ENCODE measurements at places on chromosomes 7 and 10.

DNA sequence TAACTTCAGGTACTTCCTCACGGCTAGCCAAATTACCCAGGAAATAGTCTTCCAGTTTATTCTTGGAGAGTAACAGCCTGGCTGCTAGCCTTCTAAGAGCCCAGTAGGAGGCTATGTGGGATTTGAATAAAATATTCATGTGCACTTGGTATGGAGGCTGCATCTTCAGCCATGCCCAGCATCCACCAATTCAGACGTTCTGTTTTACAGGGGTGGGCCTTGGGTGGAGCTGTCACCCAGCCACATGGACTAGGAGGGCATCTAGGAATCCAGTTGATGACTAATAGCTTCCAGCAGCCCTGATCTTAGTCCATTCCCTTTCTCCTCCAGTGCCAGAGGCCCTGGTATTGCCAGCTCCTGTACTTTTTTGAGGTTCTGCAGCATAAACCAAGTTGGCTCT is 66.3 kb upstream of the ZRANB1 start:
- ATAC-seq, result no peak

DNA sequence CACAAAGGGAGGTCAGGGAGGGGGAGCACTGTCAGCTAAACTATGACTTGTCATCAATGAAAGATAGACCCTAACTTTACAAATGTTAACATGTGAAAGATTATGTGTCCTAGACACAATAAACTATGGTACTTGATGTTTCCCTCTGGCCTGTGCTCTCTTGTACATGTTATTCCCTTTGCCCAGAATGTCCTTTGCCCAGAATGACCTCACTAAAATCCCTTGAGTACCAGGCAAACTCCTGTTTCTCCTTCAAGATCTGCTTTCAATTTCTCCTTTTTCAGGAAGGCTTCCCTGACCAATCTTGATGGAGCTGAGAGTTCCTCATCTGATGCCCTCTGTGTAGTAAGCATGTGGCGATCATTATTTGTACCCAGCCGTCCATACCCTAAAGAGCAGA is 143.1 kb downstream of the ZNF365 start:
- ATAC-seq, result no peak

DNA sequence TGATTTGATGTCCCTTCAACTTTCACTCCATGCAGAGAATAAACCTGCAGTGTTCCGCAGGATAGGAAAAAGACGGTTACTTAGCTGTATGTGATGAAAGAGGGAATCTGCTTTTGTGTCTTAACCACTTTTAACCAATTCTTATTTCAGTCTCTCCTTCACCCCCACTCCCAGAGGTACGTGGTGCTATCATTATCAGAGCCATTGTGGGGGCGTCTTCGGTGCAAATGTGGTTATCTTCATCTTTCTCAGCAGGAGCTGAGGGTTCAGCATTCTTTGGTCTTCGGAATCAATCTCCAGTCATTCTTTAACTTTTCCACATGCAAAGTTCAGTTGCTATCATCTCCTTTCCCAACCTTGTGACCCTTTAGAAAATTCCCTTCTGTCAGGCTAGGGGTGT is 219.9 kb upstream of the LYZL1 start:
- no peak for ATAC-seq

DNA sequence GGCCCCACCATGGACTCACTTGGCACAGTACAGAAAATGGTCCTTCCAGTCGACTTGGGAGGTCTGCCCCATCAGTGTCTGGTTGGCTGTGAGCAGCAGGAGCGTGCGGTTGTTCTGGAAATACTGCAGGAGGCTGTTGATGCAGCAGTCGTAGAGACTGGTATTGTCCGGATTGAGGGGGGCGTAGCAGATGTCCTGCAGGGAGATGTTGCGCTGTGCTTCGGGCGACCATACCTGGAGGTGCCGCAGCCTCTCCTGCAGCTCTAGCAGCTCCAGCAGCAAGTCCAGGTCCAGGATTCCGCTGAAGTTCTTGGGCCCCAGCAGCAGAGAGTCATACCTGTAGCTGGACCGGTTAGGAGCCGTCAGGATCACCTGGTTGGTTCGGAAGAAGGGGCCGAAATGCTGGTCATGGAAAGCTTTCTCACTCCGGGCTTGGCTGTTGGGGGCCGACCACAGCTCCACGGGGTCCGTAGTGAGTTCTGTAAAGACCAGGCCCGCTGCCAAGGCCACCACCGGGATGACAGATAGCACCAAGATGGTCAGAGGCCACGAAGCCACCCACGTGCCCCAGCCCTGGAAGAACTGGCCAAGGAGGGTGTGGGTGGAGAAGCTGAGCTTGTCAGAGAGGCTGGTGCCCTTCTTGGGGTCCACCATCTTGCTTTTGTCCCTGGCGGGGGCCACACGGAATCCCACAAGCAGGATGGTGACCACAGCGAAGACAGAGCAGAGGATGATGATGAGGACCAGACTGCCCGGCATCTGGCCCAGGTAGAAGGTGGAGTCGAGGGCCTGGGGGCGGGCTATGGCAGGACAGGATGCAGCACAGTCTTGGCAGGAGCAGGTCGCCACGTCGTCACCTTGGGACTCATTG is 2.1 kb downstream of the NPC1L1 start:
- ATAC-seq, result no peak

- ATAC-seq, result peak; percentile 97
Observed at GRCh38 chr7:99579956-99580777, 17.9 kb upstream of the TMEM225B start.

DNA sequence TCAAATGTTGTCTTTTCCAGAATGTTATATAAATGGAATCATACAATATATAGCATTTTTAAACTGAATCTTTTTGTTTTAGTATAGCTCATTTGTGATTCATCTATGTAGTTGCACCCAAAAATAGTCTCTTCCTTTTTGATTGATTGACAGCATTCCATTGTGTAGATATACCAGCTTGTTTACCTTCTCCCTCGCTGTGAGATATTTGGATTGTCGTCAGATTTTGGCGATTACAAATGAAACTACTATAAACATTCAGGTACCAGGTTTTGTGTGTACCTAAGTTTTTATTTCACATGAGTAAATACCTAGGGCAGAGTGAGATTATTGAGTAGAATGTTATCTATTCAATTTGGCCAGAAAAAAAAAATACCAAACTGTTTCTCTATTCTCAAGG is 584.7 kb upstream of the SORCS1 start:
- no peak for ATAC-seq

DNA sequence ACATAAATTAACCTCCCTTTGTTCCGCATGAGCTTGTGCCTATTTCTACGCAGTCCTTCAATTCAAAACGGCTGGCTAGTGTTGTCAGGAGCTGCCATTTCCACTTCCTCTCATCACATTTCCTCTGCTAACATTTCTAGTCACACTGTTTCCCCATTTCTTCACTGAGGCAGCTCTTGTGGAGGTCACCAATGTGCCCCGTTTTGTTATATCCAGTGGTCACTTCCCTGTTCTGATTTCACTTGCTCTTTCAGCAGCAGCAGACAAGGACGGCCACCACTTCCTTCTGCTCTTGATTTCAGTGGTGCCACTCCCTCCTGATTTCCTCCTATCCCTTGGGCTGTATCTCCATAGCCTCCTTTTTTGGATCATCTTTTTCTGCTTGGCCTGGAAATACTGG is 64.8 kb upstream of the SEC61G start:
- ATAC-seq, result no peak

DNA sequence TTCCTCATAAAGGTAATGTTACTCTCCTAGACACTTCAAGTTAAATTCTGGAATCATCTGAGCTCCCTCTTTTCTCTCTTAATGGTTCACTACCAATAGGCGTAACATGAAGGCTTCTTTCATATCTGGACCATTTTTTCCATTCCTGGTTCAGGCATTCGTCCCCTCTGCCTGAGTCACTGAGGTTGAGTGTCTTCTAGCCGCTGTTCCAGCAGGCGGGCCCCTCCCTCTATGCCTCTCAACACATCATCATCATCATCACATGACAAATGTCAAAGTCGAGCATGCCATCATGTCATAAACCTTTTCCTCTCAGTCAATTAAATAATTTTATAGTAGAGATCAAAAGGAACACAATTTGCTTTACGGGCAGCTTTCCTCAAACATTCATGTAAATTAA is 168.9 kb upstream of the ASAH2 start:
- ATAC-seq, result no peak

DNA sequence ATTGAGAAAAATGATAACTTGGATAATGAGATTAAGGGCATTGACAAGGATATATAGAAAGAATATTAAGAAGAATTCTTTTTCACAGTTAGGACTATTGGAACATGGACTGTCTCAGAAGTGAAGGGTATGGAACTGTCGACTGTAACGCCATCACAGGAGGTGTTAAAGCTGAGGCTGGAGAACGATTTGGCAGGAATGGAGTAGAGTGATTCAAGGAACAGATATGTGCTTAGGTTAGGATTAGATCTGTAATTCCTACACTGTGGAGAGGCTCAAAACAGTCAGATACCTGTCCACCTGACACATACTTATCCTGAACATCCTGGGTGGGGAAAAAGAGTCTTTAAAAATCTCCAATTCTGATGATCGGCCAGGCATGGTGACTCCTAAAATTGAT is 30.9 kb downstream of the RHOBTB1 start:
- no peak for ATAC-seq

- ATAC-seq, result no peak
Observed at GRCh38 chr7:51606601-51607154, 290.1 kb upstream of the COBL start.

Measured in motor neuron (in vitro differentiated cells).